Heart right ventricle (tissue), 16 donors: ENCODE measurements at places on chromosomes 1 and 21. TPM values are rescaled to one million over a fixed set of nuclear protein-coding genes. Genes with fewer than 3 reads are reported as not detected.

DNA sequence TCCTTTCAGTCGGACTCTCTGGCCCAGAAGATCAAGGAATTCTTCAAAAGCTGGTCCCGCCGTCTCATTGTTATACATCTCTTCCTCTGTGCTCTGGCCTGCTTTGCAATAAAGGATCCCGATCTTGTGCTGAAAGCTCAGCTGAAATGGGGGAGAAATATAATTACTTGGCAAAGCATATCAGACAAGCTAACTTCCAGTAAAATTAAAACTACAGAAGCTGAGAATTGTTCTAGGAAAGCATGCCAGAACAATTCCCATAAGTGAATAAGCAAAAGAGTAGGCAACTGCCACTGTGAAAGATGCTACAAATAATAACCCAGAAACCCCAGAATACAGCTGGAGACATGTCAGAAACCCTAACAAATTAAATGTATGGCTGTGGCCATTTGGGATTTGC lies 146.1 kb downstream of the SIPA1L2 start:
- DNase-seq = no peak

DNA sequence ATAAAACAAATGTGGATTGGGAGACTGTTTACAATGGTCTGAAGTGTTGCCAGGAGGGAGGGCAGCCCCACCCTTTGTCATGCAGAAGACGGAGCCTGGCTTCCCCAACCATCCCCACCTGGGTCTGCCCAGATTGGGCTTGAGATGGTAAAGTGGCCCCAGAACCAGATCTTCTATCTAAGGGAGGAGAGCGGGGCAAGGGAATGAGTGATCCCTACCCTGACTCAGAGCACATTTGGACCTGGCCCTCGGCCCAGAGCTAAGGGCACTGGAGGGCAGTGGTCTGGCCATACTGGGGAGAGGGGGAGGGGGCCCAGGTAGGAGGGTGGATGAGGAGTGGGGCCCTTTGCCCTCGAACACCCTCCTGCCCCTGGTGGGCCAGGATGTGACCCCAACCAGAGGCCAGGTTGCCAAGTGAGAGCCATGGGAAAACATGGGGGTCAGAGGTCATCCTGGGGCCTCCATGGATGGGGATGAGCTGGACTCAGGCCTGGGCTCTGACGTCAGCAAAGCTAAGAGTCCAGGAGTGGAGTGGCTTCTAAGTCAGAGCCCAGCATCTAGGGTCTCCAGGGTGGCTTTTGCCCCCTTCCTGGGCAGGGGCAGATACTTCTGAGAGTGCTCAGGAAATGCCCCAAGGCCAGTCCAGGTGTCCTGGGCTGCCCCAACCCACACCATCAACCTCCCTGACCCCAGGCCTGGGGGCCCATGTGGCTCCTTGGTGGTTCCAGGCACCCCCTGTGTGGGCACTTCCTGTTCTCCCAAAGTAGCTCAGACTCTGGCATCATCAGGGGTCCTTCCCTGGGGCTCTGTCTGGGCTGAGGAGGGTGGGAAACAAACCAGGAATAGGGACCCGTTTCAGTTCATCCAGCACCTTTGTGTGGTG lies 1.6 kb upstream of the LEFTY1 start:
- DNase-seq = no peak

- DNase-seq = no peak
Observed at GRCh38 chr1:201365251-201365650, 12.2 kb downstream of the TNNT2 start.

The MROH7 gene
- 12.5 TPM for total RNA-seq

The GPR52 gene
- 0.98 TPM for total RNA-seq

DNA sequence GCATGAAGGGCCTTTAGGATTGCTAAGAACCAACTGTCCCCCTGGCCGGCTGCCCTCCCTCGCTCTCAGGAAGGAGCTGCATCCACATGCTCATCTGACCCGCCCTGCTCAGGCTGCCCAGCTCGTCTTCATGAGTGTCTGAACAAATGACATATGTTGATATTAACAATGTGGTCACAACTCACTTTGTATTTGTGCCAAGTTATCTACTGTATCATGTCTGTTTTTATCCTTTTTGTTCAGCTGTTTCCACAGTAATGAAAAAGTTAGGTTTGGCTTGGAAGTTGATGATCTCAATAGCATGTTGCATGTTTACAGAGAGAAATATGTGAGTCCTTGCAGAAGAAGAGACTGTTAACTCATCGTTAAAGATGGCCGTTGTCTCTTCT lies 75.1 kb downstream of the PHTF1 start:
- DNase-seq = peak; percentile 53

- DNase-seq = peak; percentile 75
Observed at GRCh38 chr1:27605796-27606707, 2.1 kb upstream of the AHDC1 start.

The TAS1R1 gene
- not detected for total RNA-seq

DNA sequence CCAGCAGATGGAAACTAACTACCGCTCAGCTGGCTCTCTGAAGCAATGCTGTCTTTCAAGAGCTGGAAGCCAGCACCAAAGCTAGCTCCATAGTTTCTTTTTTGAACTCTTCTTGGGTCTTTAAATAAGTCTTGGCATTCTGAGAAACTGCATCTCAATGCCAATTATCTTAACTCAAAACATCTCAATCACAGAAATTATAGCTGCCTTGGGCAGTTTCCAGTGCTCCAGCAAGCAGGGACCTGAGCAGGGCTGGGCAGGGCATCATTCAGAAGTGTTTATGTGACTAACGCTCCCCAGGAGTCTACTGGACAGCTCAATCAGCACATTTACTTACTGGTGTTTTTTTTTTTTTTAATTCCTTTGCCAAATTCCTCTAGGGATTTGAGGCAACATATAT lies 18.3 kb upstream of the PADI4 start:
- no peak for DNase-seq

The SPRR2A gene
- not detected for total RNA-seq

The MFAP2 gene
- 2.2 TPM for total RNA-seq

DNA sequence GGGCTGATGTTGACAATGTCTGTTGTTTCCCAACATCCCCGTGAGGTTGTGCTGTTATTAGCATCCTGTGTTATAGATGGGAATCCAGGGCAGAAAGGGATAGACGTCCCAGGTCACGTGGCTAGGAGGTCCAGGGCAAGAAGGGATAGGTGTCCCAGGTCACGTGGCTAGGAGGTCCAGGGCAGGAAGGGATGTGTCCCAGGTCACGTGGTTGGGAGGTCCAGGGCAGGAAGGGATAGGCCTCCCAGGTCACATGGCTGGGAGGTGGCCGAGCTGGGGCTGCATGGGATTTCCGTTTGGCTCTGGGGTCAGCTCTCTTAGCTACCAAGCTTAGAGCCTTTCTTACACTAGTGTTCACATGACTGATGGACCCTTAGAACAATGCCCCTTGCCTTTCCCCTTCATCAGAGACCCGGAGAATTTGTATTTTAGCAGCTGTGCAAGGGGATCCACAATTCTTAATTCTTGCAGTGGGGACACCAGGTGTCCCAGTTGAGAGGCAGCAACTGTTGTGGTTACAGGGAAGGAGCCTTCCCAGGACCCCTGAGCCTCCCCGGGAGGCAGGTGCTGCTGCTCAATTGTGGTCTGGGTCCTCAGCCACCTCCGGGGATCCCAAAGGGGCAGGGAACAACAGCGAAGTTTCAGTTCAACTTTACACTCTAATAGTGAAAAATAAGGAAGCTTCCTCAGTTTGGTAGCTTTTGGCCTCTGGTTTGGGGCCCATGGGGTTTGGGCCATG lies 69.2 kb downstream of the UMODL1 start:
- DNase-seq = no peak

DNA sequence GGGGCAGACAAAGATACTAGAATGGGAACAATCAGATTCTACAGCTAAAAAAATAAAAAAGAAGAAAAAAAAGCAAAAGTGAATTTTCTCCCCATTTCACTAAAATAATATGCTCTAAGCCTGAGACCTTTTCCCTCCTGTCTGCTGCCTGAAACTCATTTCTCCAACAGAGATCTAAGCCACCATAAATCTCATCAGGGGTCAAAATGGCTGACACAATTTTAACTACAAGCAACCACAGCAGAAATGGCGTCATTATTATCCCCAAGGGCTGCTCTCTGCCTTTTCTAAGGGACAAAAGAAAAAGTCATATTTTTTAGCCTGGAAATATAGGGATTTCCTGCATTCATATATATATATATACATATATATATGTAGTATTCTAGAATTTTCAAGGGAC lies 183.7 kb upstream of the CAMK1G start:
- no peak for DNase-seq

DNA sequence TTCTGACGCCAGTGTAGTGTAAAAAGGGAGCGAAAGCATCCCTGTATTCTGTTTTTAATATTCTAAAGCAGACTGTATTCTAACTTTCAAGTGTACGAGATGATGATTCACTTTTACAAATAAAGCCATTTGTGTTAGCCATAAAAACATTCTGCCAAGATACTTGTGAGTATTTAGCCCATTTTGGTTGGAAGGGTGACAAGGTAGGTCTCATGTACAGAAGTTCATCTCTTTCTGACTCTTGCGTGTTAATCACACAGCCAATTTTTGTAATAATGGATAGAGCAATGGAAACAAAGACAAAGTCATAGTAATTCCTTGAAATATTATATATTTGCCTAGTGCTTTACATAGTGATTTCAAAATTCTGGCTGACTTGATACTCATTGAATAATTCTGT lies 125.3 kb upstream of the GREM2 start:
- no peak for DNase-seq

The SAMD13 gene
- 2.0 TPM for total RNA-seq
